ENCODE measurements at places on chromosomes 1 and 21. TPM values are rescaled to one million over a fixed set of nuclear protein-coding genes. Genes with fewer than 3 reads are reported as not detected.
A peak's percentile ranks its signal among the peaks of the same experiment; 100 is the strongest.

DNA sequence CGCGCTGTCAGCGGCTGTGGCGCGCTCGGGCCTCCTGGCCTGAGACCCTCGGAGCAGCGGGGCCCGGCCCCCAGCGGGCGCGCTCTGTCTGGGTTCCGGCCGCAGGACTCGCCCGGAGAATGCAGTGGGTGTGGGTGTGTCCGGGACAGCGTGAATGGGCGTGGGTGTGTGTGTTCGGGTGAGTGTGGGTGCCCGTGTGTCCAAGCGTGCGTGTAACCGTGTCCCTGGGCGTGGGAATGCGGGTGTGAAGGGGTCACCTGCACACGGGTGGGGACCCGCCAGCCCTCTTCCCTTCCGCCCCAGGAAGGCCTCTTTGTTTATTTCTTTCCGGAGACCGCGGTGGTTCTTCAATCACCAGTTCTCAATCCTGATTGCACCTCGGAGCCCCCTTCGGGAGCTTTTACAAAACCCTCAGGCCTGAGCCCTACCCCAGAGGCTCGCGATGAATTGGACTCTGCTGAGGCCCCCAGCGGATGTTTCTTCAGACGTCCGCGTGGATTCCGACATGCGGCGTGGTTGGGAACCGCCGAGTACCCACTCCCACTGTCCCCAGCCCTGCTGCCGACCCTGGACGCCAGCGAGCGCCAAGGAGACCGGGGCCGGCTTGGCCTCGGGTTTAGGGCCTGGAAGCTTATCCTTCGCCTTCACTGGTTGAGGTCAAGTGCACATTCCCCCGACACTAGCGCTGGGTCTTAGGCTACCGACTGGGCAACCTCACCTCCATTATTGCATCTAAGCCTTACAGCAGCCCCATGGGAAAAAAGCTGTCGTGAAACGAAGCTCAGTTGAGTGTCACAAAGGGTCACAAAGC is 19.3 kb downstream of the SERTAD4 start:
- peak; percentile 46 for DNase-seq

DNA sequence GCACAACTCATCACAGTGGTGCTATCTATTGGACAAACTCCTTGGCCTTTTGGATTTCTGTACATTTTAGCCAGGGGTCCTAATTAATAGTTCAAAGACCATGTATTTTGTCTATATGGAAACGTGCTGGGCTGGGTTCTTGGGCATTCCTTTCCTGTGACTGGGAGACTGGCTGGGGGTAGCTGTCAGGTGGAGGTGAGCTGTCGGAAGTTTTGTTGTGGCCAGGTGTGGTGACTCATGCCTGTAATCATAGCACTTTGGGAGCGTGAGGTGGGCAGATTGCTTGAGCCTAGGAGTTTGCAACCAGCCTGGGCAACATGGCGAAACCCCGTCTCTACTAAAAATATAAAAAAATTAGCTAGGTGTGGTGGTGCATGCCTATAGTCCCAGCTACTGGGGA is 392.4 kb downstream of the RPS6KC1 start:
- no peak for DNase-seq

- DNase-seq = no peak
Observed at GRCh38 chr1:68279846-68280245, 47.5 kb upstream of the WLS start.

DNA sequence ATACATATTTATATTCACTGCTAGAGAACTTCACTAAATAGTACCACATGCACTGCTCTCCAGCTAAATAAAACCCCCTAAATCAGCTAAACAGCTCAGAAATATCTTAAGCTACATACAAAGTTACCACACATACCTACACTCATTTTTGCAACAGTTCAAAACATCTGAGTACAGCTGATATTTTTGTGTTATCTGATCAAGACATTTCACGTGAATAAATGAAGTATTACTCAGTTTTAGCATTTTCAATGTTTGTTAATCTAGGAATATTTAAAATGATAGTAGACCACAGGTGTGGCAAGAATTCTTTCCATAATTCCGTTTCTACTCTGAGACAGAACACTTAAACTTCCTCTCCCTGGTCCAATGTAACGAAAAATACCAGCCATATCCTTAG is 20.8 kb downstream of the EVI5 start:
- DNase-seq = no peak

Gene HTR1D
- 0.20 TPM for total RNA-seq

DNA sequence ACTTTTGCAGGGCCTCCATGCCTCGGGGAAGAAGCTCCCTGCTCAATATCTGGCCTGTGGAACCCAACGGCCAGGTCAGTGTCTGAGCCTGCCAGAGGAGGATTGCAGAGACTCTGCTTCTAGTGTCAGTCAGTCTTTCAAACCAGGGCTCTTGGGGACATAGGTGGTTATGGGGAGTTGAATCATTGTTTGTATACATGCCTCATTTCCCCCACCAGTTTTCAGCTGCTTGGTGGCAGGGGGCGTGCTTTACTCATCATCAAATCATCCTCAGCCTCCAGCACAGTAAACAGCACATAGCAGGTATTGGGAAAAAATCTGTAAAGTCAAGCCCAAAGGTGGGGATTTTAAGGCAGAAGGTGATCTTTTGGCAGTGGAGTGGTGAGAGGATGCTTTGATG is 17.4 kb upstream of the FAM89A start:
- DNase-seq = no peak

Gene TEX38
- not detected for total RNA-seq

Gene CACHD1
- total RNA-seq = 9.4 TPM

DNA sequence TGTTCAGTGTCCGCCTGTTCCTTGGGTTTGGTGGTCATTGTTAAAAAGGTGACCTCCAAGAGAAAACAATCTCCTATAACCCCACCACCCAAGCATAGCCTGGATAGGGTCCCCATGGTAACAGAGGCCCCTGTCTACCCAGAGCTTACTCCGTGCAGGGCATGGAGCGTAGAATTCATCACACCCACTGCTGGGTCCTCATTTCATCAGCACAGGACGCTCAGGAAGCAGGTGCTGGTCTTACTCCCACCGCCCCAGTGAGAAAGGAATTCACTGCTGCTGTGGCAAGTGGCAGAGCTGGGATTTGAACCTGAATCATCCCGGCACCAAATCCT is 37.0 kb downstream of the ARHGEF10L start:
- DNase-seq = no peak

DNA sequence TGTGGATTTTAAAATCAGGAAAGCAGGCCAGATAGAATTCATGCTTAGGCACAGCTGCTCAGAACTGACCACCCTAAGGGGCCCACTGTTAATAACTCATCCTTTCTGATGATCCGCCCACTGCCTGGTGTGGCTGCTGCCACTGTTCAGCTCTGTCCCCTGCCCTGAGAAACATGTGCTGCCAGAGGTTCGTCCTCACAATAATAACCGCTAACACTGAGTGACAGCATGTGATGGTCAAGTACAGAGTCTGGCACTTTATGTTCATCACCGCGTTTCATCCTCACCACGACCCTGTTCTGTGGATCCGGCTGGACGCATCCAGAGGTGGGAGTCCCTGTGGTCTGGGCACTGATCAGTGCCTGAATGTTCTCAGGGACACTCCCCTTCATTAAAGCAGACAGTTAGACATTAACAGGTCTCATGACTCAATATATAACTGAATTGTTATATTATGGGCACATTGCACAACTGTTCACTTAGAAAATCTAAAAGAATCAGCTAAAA is 108.6 kb downstream of the SIM2 start:
- no peak for DNase-seq

Data from glutamatergic neuron (in vitro differentiated cells).